Activated naive CD4-positive, alpha-beta T cell treated with anti-CD3 and anti-CD28 coated beads, Interleukin-2, amount 50 U/mL, for 16 hours (primary cell): ENCODE measurements at places on chromosomes 13 and 19.
A peak's percentile ranks its signal among the peaks of the same experiment; 100 is the strongest.

DNA sequence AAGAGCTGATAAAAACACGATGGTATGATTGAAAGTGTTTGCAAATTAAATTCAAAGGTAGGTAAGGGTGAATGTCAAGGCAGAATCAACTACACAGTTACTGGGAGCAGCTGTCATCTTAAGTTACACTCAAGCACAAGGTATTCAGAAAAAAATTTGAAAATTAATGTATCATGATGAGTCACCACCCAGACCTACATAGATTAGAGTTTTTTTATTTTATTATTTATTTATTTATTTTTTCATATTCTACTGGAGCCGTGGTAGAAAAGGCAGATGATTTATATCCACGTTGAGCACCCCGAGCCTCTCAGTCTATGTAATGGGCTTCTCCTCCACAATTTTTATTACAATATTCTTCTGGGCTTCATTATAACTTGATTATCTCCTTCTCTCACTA lies 728.9 kb upstream of the ARGLU1 start:
- DNase-seq, result no peak

- DNase-seq, result no peak
Measured at GRCh38 chr13:97491452-97491851, 57.5 kb downstream of the RAP2A start.

GRCh38 chr13:58907347-58907746 lies 1256.4 kb downstream of the DIAPH3 start:
- no peak for DNase-seq

GRCh38 chr19:3954107-3954506 lies 16.8 kb downstream of the DAPK3 start:
- DNase-seq, result no peak

GRCh38 chr19:29277102-29277501 lies 64.2 kb upstream of the UQCRFS1 start:
- DNase-seq, result peak; percentile 23

GRCh38 chr13:98910501-98910951 lies 67.3 kb downstream of the DOCK9 start:
- no peak for DNase-seq

GRCh38 chr13:77333594-77333993 lies 6.7 kb upstream of the MYCBP2 start:
- no peak for DNase-seq

GRCh38 chr13:47865883-47866282 lies 135.2 kb downstream of the SUCLA2 start:
- no peak for DNase-seq

GRCh38 chr19:1651568-1652291 lies 685 bp downstream of the TCF3 start:
- DNase-seq, result peak; percentile 61

GRCh38 chr13:48629277-48629676 lies 24.5 kb upstream of the CYSLTR2 start:
- no peak for DNase-seq

DNA sequence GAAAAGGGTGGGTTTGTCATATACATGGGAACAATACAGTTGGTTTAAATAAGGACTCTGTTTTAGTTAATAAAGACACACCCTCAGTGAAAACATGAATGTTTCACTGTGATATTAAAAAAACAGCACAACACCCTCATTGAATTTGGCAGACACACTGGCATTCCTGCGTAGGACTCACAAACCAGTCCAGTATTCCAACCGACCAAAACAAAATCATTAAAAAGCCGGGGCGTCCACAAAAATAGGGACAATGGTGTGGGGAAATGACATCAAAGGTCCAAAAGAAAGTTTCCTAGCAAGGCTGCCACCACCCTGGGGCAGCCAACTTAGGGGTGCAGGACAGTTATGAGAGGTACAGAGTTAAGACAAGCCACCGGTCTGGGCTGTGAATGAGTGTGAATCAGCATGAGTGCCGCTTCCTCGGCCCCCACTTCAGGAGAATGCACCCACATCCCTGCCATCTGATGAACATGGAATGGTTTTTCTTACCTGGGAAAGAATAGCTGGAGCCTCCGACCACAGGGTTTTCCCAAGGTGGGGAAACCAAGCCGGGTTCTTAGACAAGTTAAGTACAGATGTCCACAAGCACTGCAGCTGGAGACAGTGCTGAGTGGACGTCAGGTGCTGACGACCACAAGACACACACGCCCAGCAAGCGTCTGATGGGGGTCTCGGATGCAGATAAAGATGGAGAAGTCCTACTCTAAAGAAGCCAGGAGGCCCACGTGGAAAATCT lies 73.3 kb downstream of the KLF2 start:
- DNase-seq, result no peak

- no peak for DNase-seq
Measured at GRCh38 chr19:6362027-6362350, 658 bp downstream of the CLPP start.

DNA sequence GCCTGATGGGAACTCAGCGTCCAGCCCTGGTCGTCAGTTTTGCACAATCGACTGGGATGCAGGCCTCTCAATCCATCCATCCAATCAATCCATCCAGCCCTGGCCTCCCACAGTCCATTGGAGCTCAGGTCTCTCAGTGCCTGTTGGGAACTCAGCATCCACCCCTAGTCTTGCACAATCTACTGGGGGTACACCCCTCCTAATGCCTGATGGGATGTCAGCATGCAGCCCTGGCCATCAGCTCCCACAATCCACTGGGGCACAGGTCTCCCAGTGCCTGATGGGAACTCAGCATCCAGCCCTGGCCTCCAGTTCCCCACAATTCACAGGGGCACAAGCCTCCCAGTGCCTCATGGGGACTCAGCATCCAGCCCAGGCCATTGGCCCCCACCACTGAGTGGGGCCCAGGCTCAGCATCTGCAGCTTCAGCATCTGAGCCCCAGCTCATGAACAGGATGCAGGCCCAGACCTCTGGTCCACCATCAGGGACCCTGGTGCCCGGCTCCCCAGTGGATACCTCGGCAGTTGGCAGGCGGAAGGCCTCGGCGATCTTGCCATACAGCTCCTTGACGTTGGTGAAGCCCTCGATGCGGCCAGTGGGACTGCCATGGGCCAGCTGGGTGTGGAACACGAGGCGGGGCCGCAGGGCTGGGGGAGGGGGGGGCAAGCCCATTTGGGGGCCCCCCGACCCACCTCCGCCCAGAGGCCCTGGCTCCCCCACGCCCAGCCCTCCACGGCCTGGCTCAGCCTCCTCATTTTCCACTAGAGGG lies 7.2 kb upstream of the PTGER1 start:
- no peak for DNase-seq

- DNase-seq, result peak; percentile 33
Measured at GRCh38 chr13:57629821-57630235, 1.7 kb upstream of the PCDH17 start.

- DNase-seq, result no peak
Measured at GRCh38 chr13:93477238-93477637, 250.6 kb downstream of the GPC6 start.

DNA sequence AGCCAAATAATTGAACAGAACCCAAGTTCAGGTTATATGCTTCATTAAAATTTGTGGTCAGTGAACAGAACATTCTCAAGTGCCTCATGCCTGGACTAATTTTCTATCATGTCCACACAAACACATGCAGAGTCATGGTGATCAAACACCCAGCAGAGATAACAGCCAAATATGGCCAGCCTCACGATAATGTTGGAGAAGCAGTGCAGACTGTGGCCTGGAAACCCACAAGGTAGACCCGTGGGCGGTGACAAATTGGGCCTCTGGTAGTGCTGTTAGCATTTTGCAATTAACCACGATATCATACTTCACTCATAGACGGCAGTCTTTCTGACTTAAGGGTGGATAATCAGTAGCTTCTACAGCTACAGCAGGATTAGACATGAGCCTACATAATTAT lies 35.0 kb upstream of the VWA8 start:
- no peak for DNase-seq

- DNase-seq, result no peak
Measured at GRCh38 chr13:111943229-111943795, 123.6 kb upstream of the SOX1 start.

GRCh38 chr13:96652506-96652905 lies 341.8 kb downstream of the OXGR1 start:
- no peak for DNase-seq

GRCh38 chr19:3986260-3987041 lies 1.2 kb upstream of the EEF2 start:
- peak; percentile 63 for DNase-seq

DNA sequence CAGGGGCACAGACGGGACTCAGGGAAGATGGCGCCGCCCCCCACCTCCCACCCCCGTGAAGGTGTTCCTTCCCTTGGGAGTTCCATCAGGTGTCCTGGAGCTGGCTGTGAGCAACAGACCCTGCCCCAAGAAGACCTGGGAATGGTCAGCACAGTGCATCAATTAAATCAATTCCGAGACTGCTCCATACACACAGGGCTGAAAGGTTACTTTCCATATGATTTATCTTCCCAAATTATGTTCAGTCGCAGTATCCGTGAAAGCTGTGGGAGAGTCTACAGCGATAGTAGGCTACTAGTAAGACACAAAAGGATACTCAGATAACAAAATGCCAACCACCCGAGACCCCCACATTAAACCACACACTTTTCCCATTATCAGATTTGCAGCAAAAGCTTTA lies 71.8 kb upstream of the PABPC3 start:
- DNase-seq, result no peak

GRCh38 chr13:52599848-52600603 lies 42.2 kb upstream of the HNRNPA1L2 start:
- no peak for DNase-seq

DNA sequence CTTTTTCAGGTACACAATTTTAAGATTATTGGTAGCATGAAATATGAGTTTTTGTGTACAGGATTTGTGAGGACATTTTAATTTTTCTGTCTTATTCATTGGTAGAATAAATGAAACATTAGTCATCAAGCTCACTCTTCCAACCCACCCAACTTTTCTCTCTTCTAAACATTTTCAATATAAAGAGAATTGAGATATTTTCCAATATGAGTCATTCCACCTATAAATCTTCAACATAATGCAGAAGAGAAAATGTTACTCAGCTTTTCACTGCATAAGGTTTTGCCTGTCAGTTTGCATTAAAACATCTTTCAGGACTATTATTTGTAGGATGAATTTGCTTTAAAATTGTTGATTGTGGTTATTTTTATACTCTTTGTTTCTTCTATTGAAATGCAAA lies 330.7 kb downstream of the PCDH20 start:
- no peak for DNase-seq

DNA sequence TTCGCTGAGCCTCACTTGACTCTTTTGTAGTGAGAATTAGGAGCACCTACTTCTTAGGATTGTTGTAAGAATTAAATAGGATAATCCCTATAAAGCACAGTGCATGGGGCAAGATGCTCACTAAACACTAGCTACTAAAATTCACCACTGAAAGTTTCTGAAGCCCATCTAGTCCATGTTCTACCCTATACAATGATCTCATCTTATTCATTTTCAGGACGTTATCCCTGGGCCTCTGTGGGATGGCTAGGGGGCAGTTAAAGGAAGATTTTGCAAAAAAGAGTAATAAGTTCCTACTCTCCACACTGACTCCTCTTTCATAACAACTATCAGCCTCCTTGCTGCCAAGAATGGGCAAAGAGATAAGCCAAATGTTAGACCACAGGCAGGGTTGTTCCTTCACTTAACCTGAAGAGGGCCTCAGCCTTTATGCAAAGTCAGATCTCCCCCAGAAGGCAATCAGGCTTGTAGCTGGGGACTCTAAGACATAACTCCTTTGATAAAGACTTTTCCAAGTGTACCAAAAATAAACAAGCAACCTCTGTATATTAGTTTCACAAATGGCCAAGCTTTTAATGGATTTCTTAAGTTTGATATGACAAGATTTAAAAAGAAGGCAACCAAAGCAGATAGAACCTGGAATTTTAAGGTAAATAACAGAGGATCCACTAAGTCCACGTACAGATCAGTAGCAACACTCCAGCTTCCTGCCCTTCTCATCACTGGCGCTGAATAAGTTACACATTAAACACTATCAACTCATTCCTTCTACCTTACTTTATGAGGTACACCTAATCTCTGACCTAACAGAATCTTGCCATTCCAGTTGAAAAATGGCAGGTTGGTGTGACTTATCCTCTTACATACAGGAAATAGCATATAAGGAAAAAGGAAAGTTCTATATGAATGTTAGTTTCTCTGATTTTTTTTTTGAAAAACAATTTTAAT lies 44.4 kb downstream of the ELF1 start:
- DNase-seq, result peak; percentile 23

DNA sequence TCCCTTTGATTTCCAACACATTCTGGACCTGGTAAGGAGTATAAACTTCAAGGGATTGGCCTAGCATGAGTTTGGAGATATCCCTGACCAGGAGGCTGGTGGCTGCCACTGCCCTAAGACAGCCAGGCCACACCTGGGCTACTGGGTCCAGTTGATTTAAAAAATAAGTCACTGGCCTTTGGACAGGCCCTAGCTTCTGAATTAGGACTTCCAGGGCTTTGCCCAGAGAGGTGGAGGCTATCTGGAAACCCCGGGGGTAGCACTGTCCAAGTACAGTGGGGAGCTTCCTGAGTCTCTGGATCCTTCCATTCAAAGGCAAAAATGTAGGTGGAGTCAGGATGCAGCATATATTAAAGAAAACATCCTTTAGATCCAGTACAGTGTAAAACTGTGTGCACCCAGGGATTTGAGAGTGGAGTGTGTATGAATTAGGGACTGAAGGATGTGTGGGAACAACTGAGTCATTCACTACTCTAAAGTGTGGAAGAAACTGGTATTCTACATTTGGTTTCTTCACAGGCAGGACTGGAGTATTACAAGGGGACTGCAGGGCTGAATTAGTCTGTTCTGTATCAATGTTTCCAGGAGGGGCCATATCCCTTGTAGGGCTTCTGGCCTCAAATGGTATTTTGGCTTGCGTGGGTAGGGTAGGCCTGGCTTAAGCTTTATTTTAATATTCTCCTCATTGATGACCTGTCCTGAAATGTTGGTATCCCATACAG lies 14.8 kb upstream of the FCGBP start:
- no peak for DNase-seq
